ENCODE measurements at places on chromosomes 4 and X.

DNA sequence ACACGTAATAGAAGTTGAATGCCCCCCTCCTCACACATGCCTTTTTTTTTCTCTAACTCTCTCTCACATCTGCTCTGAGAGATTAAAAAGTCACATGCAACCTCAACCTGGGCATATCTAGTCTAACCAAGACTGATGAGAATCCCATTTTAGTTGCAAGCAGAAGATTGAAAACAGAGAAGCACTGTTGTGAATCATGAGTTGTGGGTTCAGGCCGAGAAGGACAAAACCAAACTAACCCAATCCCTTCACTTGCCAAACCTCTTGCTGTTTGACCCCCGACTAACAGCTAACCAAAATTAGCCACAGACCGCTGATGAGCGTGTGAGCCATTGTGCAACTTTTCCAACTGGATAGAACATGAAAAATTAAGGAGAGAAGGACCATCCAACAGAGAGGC, 31.8 kb downstream of the CXCL1 start:
- no peak overlapping the region for H3K27ac ChIP-seq
- no peak overlapping the region for H3K4me3 ChIP-seq
- H3K27me3 ChIP-seq: no peaks in the 10 kb centered on the region
- no peak for DNase-seq
- H3K4me1 ChIP-seq: no peaks in the 10 kb centered on the region

DNA sequence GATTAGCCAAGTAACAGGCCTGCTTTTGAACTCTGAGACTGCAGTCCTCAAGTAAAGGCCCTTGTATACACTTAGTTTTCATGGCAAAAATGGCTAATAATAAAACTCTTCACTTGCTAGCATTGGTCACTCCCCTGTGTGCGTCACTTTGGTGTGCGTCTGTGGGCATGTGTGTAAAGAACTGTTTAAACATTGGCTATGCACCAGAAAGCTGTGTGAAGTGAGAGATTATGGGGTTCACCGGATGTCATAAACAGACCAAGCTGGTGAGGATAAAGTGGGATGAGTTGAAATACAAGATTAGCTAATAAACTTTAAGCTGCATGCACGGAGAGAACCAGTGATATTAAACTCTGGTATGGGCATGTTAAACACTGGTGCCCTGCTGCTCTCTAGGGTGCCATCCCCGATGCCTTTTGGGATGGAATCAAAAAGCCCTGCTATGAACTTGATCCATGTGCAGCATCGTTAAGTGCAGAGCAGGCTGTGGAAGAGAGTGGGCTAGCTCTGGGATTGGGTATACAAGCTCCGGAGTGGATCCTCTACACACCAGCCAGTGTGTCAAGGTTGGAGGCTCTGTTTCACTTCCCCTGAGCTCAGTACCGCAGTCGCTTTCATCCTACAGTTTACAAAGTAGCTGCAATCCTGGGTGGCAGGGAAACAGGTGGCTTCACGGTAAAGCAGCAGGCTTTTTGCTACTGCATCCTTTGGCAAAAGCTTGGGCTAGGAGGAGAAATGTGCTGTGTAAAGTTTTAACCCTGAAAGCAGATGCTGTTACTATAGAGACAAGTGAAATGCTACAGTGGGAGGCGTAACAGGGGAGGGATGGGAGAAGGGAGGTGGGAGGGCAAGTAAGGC, 108.3 kb upstream of the SLC4A4 start:
- H3K4me1 ChIP-seq: peaks cover 5% of the 10 kb centered on the region

- no peaks in the 10 kb centered on the region for H3K4me1 ChIP-seq
- H3K27ac ChIP-seq: no peak overlapping the region
- H3K4me3 ChIP-seq: no peak overlapping the region
- DNase-seq: no peak
- H3K27me3 ChIP-seq: peaks cover 5% of the 10 kb centered on the region
- no peaks in the 10 kb centered on the region for H3K36me3 ChIP-seq
Observed at GRCh38 chr4:39942507-39942906, 35.2 kb downstream of the PDS5A start.

DNA sequence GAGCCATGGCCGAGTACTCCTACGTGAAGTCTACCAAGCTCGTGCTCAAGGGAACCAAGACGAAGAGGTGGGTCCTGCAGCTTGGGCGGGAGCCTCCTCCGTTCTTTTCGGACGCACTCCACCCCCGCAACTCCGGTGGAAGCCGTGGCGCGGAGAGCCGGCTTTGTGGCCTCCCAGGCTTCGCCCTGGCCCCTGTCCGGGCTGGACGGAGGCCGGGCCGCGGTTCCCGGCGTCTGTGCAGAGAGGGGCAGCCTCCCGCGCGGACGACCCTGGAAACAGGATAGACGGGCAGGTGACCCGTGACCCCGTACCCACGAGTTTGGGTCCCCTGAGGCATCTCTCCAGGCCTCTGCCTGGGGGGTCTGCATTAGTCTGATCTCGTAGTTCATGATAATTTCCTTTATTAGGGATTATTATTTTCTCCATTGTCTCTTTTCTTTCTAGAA, 356 bp downstream of the FRG1 start:
- H3K4me1 ChIP-seq: peaks cover 9% of the 10 kb centered on the region
- H3K36me3 ChIP-seq: peaks cover 5% of the 10 kb centered on the region
- no peak overlapping the region for H3K27ac ChIP-seq

DNA sequence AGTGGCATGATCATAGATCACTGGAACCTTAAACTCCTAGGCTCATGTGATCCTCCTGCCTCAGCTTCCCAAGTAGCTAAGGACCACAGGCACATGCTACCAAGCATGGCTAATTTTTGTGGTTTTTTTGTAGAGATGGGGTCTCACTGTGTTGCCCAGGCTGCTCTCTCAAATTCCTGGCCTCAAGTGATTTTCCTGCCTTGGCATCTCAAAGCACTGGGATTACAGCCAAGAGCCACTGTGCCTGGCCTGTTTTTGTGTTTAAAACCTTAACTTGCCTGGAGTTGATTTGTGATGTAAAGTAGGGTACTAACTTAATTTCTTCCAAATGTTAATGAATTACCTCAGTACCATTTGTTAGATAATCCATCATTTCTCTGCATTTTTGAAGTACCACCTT, 22.3 kb downstream of the DLG3 start:
- no peaks in the 10 kb centered on the region for H3K36me3 ChIP-seq
- H3K27me3 ChIP-seq: no peaks in the 10 kb centered on the region
- H3K4me3 ChIP-seq: no peak overlapping the region
- DNase-seq: no peak
- H3K4me1 ChIP-seq: no peaks in the 10 kb centered on the region

GRCh38 chr4:914531-914930, 17.6 kb downstream of the GAK start:
- peaks cover 29% of the 10 kb centered on the region for H3K4me1 ChIP-seq
- peak; percentile 3 for DNase-seq
- H3K27me3 ChIP-seq: peaks cover 3% of the 10 kb centered on the region

DNA sequence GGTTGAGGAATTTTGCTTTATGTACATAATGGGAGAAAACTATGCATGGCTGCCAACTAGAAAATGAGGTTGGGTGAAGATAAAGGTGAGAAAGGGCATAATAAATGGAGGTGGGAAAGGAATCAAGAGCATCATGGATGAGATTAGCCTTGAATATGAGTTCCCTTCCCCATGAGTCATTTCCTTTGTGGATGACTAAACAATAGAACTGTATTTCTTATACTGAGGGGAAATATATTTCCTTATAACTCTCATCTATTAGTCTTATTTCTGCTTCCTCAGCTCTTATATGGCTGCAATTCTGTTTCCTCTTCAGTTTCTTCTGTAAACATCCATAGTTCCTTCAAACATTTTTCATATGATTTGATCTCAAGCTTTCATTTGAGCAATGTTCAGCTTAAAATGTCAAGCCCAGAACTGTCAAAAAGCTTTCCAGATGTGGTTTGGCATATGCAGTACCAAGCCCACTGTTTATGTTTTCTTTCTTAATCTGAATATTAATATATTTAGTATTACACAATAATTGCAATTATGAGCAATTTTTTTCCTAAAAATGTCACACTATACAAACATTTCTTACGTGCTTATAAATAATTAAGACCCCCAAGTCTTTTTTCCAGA, 100.7 kb upstream of the GRPR start:
- no peak overlapping the region for H3K4me3 ChIP-seq
- no peaks in the 10 kb centered on the region for H3K27me3 ChIP-seq
- H3K36me3 ChIP-seq: peaks cover 4% of the 10 kb centered on the region
- H3K27ac ChIP-seq: no peak overlapping the region
- no peak for DNase-seq

- H3K4me3 ChIP-seq: no peak overlapping the region
- H3K36me3 ChIP-seq: no peaks in the 10 kb centered on the region
- H3K27me3 ChIP-seq: no peaks in the 10 kb centered on the region
- H3K27ac ChIP-seq: no peak overlapping the region
- no peaks in the 10 kb centered on the region for H3K4me1 ChIP-seq
Observed at GRCh38 chr4:135670548-135670947, 1469.0 kb upstream of the PABPC4L start.

Data from glutamatergic neuron (in vitro differentiated cells).